ENCODE measurements at places on chromosomes 4 and X.

GRCh38 chrX:125236955-125237354, 82.7 kb upstream of the TEX13C start:
- no peak for DNase-seq

DNA sequence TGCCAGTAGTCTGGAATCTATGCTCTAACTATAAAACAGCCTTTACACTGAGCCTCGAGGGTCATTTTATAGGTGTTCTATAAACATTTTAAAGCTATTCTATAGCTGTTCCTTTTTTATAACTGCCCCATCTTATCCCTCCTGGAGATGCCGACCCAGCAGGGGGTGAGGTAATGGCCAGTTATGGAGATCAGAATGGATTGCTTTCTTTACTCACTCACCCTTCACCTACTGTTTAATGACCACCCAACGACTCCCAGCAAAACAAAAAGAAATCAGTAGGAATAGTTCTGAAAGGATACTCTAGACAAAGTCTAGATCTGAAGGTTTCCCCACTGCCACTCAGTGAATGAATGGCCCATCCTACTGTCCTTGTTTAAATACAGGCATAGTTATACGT, 1113.1 kb downstream of the FAT4 start:
- no peak for DNase-seq

DNA sequence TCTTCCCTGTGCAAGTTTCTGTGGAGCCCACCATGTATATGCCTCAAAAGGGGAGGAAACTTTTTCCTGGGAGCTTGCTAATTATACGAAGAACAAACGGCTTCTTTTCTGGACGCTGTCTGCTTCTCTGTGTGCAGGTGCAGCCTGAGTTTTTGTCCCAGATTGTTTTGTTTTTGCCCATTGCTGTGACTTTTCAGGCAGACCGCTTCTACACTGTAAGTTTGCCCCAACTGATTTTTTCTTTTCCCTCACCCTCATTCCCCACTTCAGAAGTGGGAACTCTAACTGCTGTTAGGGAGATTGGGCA, 51.9 kb downstream of the HMGB2 start:
- no peak for DNase-seq

- DNase-seq: no peak
Measured at GRCh38 chrX:37813570-37813969, 33.7 kb downstream of the CYBB start.

- DNase-seq: no peak
Measured at GRCh38 chr4:42618023-42618422, 38.9 kb downstream of the ATP8A1 start.

DNA sequence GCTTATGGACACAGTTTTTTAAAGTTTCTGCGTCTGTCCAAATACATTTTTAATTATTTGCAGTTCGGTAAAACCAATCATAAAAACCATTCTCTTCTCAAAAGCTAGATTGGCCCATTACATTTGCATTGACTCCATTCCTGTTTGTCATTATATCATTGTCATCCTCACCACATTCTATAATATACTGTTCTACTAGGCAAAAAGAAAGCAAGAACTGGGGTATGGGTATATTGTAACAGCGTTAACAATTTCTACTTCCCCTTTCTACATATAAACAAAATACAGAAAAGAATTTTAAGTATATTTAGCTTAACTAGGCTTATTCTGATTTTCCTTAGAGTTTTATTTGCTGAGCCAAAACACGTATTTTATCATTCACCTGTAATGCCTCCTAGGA, 91.8 kb downstream of the RAP1GDS1 start:
- DNase-seq: no peak

- DNase-seq: no peak
Measured at GRCh38 chr4:38466401-38466800, 197.6 kb upstream of the KLF3 start.

GRCh38 chr4:530017-530781, 31.2 kb downstream of the PIGG start:
- no peak for DNase-seq

DNA sequence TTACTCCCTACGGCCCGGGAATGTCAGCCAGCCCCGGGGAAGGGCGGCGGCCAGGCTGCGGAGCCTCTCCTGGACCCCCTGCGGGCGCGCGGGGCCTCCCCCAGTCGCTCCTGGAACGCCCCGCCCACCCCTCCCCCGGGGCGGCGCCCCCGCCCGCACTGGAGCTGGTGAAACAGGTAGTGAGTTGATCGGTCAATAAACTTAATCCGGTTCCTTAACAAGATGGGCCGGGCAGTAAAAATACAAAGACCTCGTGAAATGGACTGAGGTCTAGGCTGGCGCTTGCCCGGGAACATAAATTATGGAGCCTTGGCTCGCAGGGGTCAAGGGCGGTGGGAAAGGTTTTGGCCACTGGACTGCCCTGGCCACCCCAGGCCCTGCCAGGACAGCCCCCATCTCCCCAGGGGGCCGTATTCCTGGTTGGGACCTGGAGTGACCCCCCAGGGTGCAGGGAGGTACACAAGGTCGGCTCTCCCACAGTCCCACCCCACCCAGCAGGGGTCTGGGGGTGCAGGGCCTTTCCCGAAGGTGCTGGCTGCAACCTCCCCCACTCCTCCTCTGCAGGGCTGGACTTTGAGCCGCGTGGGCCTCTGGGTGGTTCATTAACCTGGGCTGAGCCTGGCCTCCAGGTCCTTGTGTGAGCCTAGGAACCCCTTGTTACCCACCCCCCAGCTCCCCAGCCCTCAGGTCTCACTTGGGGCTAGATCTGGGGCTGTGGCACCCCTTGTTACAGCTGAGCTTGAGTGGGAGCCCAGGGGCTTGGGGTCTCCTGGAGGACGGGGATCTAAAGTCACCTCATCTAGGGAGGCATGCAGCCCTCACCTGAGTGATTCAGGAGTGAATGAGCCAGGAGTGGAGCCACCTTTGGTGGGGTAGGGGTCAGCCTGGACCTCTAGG, 2.5 kb downstream of the FGFR3 start:
- DNase-seq: no peak

DNA sequence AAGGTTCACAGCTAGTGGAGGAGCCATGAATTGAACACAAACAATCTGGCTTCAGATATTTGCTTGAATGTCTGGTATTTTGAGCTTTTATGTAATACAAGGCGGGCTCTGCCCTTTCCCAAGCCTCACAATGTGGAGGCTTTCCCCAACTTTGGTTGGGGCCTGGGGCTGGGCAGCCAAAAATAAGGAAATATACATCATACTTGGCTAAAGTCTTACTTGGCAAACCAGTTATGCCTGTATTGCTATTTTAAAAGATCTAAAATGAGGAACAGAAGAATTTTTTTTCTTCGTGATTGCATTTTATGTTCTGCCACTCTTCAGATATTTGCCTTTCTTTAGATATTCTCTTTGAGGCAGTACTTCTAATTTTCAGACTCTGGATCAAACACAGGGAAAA, 26.1 kb downstream of the ARFIP1 start:
- no peak for DNase-seq

DNA sequence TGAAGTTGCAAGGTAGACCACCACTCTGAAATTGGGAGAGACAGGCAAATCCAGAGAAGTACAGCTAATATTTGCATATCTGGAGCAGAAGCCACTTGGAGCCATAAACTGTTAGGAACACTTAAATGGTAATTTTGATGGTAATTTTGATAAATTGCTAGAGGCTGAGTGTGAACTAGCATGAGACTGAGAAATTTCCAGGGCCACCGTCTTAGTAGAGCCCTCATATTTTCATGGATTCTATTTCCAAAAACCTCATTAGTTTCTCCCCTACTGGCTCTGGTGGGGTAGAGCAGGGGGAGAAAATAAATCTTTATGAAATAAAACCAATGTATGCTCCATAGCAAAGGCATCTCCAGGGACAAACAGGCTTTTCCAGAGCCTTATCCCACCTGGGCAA, 429.4 kb upstream of the DIPK2B start:
- DNase-seq: no peak

- DNase-seq: no peak
Measured at GRCh38 chr4:1856943-1857699, 1.2 kb upstream of the LETM1 start.

DNA sequence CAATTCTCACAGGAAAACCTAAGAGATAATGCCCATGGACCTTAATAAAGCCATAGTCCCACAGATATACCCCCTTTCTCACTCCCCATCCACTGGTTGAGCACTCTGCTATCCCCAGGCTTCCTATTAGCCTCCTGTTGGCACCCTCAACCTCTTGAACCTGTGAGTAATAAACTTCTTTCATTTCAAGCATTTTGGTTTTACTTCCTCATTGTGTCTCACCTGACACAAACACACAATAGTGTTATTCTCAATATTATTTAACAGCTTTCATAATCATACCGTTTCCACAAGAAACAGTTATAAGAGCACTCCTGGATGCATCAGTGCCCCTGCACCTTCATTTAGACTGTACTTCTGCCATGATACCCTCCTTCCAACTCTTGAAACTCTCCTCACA, 56.8 kb downstream of the TRPC5 start:
- no peak for DNase-seq

GRCh38 chr4:10123227-10124101, 6.9 kb upstream of the WDR1 start:
- no peak for DNase-seq

- DNase-seq: no peak
Measured at GRCh38 chrX:99192421-99192820, 1217.7 kb downstream of the PCDH19 start.

All from cerebellar nuclear complex (tissue), 1 donor.